ENCODE measurements at places on chromosomes 13 and 19.

DNA sequence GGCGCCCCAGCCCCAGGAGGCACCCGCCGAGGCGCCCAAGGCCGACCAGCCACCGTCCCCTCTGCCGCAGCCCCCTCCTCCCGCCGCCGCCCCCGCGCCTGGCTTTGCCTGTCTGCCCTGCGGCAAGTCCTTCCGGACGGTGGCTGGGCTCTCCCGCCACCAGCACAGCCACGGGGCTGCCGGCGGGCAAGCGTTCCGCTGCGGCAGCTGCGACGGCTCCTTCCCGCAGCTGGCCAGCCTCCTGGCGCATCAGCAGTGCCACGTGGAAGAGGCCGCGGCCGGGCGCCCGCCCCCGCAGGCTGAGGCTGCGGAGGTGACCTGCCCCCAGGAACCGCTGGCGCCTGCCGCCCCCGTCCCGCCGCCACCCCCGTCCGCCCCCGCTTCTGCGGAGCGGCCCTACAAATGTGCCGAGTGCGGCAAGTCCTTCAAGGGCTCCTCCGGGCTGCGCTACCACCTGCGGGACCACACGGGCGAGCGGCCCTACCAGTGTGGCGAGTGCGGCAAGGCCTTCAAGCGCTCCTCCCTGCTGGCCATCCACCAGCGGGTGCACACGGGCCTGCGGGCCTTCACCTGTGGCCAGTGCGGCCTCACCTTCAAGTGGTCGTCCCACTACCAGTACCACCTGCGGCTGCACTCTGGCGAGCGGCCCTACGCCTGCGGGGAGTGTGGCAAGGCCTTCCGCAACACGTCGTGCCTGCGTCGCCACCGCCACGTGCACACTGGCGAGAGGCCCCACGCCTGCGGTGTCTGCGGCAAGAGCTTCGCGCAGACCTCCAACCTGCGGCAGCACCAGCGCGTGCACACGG lies 2.6 kb upstream of the NAT14 start:
- no peak for DNase-seq

DNA sequence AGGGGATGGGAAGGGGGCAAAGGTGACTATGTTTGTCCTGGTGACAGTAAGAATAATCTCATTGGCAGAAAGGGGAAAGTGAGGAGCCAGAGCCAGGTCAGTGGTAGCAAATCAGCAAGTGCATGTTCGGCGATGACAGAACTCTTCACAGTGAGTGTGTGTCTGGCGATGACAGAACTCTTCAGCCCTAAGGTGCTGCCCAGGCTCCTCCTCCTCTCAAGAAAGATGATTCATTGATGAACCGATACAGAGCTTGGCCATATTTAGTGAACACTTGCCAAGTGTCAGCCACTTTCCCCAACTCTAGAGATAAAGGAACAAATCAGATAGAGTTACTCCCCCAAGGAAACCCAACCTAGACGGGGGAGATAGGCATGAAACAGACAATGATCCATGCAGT lies 199.3 kb upstream of the UBL3 start:
- no peak for DNase-seq

- DNase-seq: no peak
Measured at GRCh38 chr13:86608701-86609100, 809.5 kb upstream of the SLITRK6 start.

DNA sequence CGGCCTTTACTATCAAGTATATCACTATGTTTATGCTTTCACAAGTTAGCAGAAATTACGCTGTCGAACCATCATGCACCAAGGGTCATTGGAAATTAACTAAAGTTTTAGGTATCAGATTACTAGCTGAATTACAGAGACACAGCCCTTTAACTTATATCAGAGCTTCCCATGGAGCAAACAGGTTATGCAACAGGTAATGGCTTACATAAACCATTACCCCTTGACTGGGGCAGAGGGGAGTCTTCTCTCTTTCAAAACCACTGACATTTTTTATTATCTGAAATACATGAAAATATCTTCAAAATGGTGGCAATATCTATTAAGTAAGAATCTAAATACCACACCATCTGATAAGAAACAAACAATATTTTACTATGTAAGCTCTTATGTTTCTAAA lies 1692.9 kb upstream of the SLC10A2 start:
- no peak for DNase-seq

GRCh38 chr19:16477311-16477710 lies 5.5 kb upstream of the EPS15L1 start:
- no peak for DNase-seq

DNA sequence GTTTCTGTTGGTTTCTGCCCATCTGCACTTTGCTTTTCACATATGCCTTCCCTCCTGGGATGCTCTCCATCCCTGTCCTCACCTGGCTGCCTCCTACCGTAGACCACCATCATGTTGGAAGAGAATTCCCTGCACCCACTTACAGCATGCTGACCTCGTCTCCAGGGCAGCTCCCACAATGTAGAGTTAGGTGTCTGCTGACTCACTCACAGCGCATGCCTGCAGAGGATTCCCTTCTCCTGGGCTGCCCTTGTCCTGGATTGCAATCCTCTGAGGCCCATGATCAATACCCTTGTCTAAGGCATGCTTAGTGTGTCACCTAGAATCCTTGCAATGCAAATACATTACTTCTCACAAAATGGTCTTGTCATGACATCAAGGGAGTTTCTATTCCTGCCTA lies 43.6 kb downstream of the STOML3 start:
- DNase-seq: no peak

- DNase-seq: no peak
Measured at GRCh38 chr13:74080762-74081161, 53.4 kb downstream of the KLF12 start.

GRCh38 chr13:45500492-45501174 lies 35.9 kb downstream of the COG3 start:
- no peak for DNase-seq

- peak; percentile 85 for DNase-seq
Measured at GRCh38 chr19:6767357-6768235, at the start of gene SH2D3A. Gene SH2D3A (minus strand): TSS chr19:6767435. CDS start chr19:6763748, 3,687 bp downstream.

GRCh38 chr13:80931118-80931517 lies 590.2 kb upstream of the SPRY2 start:
- DNase-seq: no peak

- peak; percentile 4 for DNase-seq
Measured at GRCh38 chr13:46721054-46721453, 75.9 kb downstream of the ESD start.

DNA sequence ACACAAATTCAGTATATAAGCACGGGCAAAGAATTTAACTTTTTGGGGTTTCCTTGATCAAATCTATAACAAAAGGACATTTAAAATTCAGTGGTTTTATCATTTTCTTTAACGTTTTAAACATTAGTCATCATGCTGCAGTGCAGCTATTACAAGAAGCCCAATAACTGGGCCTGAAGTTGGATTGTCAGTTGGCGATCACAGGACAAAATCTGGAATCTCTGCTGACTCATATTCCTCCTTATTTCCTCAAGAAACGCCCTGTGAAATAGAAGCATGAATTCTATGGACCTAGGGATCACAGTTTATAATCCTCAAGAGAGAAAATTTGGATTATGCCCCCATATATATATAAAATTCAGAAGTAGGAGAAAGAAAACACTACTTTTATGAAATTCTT lies 971.6 kb upstream of the MIR17HG start:
- no peak for DNase-seq

DNA sequence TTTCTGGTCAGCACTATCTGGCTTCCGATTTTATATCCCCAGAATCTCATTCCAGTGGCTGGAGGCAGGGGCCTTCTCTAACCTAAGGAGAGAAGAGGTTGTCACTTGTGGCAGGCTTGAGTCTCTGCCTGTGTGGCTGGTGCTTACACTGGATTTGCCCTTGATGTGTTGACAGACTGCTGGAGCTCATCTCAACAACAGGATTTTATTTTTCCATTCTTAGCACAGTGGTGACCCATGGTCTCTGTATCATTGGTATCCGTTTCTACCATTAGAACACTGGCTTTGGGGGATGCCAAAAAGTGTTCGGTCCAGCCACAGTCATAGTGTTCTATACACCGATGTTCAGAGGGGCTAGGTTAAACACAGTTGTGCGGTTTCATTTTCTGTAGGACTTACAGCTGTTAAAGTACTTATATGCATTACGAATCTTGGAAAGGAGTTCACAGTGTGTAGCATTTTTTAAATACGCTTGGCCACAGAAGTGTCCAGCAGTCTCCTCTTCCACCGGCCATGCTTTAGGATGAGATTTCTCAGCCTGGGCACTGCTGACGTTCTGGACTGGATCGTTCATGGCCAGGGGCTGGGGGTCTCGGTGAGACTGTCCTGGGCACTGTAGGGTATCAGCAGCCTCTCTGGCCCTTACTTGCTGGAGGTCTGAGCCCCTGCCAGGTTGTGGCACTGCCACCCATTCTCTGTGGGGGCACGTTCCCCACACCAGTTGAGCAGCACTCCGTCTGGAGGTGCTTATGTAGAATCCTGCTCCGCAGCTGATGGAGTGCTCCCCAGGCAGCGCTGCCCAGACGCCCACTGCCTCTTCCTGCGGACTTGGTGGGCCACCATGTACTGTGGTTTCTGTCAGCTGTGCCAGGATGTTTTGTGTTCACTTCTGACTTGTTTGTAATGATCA lies 41.4 kb upstream of the TEX29 start:
- no peak for DNase-seq

DNA sequence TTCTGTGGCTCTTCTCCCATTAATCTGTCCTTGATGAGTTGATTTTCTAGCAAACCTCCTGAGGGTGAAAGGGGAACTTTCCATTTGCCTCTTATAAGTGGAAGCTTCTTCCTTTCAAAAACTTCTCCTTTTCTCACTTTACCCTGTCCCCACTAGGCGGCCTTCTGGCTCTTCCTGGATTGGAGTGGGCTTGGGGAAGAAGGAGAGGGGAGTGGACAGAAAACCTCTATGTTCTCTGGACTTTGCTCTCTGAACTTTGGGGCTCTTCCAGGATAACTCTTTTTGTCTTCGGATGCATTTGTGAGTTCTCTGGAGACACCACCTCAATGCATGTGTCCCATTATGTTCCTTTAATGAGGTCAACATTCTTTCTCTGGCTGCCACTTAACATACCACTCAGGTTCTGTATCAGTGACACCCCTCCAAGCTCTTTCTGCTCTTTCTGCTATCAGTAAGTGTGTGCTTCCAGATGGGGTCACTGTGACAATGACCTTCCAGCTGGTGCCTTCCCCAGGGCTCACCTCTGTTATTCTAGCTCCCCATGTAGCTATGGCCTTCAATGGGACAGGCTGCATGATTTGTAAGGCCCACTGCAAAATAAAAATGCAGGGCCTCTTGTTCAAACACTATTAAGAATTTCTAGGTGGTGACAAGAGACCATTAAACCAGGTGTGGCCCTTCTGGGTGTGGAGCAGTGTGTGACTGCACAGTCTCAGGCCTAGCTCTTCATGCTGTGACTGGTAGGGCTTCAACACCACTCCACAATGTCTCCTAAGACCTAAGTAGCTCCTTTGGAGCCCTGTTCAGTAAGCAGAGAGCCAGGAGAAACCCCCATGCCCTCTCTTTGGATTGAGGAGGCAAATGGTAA lies 389.2 kb downstream of the EFNB2 start:
- no peak for DNase-seq

GRCh38 chr19:49106648-49107135 lies 7.5 kb upstream of the LIN7B start:
- DNase-seq: peak; percentile 21

DNA sequence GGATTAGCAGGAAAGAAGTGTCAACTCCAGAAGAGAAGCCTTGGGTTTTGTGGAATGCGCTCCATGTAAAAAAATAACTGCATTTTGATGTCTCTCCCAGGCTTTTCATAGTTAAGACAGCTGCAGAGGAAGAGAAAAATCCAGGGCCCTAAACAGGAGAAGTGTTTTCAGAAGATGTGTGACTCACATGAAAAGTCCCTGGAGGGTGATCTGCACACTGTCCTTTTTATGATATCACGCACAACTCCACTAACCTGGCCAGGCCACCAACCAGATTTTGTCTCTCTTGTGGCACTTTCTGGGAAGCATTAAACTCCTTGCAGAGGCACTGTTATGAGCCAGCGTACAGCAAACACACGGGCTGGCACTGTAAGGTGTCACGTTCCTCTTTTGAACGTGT lies 267.3 kb downstream of the FGF9 start:
- no peak for DNase-seq

GRCh38 chr13:46479283-46479682 lies 73.7 kb upstream of the LRCH1 start:
- no peak for DNase-seq

DNA sequence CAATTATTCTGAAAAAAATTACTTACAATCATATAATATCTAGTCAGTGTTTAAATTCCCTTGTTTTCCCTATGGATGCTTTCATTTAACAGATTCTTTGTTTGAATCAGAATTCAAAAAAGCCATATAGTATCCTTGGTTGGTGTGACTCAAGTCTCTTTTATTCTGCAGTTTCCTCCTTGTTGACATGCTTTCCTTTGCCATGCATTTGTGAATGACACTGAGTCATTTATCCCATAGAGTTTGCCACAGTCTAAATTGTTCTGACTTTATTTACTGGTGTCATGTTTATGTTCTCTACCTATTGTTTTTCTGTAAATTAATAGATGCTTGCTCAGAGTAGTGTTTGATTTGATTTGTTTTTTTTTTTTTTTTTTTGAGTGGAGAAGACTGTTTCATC lies 893.8 kb upstream of the SLC10A2 start:
- DNase-seq: no peak

DNA sequence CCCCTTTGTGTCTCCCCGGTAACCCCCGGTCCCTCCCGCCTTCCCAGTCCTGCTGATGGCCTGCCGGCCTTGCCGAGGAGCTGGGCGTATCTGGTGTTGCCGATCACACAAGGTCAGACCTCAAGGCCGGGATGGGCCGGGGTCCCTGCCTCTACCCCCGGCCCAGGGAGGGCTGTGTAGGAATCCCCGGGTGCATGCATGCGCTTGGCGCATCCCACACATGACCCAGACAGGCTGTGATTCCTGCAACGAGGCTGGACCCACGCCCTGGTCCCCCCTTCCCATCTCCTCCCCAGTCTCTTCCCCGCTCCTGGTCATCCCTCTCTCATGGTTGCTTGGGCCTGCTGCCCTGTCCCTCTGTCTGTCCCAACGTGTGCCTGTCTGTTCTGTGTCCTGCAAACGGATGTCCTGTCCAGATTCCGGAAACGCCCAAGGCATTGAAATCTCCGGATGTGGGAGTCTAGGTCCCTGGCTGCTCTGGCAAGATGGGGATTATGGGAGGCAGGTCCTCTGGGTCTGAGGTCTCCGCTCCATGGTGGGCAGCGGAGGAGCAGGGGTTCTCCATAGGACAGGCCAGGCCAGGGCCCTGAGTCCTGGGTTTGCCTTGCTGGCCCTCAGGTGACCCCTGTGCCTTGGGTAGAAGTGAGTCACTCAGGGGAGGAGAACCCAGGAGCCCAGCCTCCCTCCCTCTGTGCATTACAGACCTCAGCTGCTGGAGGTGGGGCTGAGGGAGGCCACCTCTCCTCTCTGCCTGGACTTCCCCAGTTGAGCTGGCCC lies 1.6 kb downstream of the PKN1 start:
- DNase-seq: no peak

- DNase-seq: no peak
Measured at GRCh38 chr19:33273881-33274662, 28.3 kb downstream of the CEBPA start.

DNA sequence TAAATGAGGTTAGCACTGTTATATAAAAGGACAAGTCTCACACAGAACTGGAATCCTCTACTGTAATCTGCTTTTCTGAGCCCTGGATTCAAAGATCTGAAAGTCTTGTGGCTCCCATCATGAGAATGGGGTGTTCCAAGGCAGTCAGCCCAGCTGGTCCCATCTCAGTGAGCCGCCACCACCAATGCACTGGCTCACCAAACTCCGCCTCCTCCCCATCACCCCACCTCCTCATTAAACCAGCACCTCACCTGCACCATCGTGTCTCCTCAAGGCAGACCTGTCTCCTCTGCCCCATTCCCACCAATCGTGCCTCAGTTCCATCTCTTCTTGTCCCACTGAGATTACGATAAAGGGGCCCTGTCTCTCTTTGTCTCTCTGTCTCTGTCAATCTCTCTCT lies 166.7 kb downstream of the USP12 start:
- no peak for DNase-seq

- no peak for DNase-seq
Measured at GRCh38 chr19:44762038-44762437, 13.5 kb downstream of the BCL3 start.
